ENCODE measurements at places on chromosomes 2 and 18.

DNA sequence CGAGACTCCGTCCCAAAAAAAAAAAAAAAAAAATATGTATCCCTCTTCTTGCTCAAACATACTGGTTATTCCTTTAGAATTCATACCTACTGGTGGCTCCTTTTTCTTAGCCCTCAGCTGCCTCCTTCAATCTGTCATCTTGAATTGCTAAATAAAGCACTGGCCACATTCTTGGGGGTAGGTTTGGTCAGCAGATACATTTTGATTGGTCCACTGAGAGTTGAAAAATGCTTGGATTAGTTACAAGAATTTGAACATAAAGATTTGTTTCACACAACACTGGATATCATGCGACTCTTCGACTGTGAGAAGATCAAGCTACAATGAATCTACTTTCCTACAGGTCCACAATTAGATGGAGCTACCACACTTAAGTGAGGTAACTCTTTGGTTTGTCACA, 906.1 kb upstream of the SLC39A10 start:
- no peak for DNase-seq

DNA sequence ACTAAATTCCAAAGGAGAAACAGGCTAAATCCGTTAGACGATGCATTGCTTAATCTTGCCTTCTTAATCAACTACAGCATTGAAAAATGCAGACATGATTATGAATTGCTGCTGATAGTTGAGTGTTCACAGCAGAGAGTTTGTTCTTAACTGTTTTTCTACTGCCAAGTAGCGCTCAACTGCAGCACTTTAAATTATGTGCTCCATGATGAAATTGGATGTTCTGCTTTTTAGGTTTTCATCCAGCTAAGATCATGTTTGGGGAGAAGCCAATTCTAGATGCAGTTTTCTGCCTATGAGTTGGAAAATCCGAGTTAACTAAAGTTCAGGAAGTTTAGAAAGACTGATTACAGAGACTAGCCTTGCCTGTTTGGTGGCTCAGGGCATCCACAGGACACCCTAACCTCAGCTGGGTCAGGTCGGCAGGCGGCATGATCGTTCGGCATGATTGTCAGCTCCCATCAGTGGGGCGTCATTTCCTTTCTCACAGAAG, 119.4 kb upstream of the PIEZO2 start:
- DNase-seq = no peak

DNA sequence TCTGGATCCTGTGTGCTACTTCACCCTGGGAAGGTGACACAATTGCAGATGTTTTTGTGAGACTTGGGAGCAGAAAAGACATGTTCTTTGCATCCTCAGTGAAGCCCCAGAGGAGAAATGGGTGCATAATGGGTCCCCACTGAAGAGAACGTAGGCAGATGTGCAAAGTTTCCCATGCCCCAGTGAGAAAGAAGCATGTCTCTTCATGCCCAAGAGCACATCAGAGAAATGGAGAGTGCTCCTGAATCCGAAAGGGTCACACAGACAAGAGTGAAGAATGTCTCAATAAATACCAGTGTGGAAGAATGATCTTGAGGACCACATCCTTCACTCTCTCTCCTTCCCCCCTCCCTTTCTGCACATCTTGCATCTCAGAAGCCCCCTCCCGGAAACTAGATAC, 167.7 kb downstream of the TMEM247 start:
- DNase-seq = no peak

DNA sequence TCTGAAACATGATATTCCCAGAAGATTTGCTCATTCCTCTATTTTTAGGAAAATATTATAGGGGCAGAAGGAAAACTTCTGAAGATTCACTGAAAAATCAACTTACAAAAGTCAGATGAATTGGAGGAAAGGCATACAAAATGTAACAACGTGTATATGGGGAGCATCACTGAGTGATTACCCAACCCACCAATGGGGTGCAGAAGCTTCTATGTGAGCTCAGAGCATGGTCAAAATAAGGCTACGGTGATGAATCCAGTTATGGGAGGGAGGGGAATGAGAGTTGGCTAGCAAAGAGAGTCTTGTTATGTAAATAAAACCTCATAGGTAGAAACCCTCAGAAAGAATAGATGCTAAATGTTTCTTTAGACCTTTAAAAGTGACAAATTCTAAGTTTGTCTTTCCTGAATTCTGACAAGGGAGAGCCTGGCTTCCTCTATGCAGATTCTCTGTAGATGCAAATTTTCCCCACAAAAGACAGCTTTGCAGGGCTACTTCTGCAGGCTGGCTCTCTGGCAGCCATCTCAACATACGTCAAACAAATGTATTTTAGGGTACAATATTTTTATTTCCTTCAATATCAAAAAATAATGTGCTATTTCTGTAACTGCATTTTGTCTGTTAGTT, 171.4 kb upstream of the NDUFV2 start:
- no peak for DNase-seq

- no peak for DNase-seq
Observed at GRCh38 chr18:63148449-63149301, 170.9 kb downstream of the BCL2 start.

DNA sequence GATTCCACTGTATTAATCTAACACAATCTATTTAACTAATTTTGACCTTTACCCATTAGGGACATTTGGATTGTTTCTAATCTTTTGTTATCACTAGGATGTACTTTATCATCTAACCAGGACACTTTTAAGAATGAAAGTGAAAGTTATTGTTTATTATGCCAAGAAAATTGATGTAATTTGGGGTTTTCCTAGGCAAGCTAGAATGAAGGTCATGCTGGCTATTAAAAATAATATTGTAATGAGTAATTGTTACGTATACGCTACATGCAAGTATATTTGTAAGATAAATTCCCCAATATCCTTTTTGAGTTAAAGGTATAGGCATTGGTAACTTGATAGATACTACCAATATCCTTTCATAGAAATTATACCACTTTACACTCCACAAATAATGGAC, 74.6 kb downstream of the COL5A2 start:
- DNase-seq = no peak

GRCh38 chr2:150212722-150213171, 274.7 kb downstream of the RND3 start:
- peak; percentile 54 for DNase-seq

DNA sequence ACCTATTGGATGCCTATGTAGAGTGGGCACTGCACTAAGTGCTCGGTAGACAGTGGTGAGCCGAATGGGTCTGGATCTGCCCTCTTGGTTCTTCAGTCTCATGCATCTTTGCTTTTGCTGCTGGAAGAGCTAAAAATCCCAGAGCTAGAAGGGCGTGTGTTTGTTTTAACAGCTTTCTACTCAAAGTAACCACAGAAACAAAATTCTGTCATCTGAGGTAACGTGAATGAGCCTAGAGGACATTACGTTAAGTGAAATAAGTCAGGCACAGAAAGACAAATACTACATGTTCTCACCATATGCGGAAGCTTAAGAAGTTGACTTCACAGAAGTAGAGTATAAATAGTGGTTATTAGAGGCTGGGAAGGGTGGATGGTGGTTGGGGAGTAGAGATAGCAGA, 119.8 kb downstream of the PLB1 start:
- no peak for DNase-seq

DNA sequence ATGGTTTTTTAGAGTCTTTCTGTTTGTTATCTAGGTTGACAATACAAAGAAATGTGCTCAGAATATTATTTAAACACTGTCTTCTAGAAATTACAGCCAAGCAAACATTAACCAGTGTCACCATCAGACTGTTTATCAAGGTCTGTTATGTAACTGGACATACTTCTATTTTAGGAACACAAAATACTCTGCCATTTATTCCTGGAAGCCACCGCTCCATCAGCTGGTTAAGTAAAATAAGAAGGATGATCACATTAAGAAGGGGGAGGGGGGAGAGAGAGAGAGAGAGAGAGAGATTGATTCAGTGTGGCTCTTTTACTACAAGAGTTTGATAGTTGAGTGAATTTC, 47.9 kb downstream of the MBP start:
- DNase-seq = no peak

DNA sequence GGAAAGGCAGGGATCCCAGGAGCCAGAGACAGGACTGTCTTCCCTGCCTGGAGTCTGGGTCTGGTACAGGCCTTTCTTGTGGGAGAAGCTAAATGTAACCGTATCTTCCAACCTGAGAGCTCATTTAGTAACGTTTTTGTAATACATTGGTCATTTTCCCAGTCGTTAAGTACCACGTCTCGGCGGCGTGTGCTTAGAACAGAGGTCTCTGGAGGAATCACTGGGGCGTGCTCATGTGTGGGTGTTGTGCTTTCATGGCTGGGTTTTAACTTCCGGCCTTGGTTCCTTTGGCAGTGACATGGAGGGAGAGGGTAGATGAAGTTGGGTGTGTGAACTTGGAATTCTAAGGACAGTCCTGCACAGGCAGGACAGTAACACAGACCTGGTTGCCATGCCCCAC, 79.7 kb downstream of the NCK2 start:
- no peak for DNase-seq

DNA sequence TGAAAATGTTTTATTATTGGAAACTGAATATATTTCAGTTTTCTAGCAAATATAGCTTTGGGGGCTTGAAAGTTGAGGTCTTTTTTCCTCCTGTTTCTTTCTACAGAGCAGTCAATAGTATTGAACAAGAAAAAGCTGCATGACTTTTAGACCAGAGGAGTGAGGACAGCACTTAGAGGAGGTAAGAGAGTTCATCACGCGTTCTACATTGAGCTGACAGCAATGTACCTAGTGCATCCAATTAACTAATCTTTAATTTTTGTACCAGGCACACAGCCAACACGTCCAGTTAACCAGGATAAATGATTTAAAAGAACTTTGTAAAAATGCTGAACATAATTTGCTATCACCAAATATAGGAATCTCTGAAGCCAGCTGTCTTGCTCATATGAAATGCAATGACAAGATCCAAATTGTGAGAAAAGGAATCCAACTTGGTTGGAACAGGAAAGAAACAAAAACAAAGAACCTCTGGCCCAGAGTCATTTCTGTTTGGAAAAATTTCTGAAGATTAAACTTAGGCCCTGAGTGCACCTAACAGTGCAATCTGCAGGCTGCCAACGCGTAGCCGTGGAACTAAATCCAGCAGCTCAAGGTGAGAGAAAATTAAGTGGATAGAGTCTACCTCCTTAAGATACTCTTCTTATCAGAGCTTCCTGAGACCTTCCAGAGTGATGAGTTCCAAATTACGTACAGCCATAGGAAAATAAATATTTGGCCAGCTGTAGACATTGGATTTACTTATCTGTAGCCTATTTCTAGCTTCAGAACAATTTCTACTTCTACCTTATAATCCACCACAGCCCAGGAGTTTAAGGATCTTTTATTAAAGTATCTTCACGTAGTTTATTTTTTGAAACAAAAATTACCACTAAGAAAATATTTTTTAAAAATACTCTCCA, 20.6 kb upstream of the SPTBN1 start:
- DNase-seq = no peak

- DNase-seq = no peak
Observed at GRCh38 chr2:189511960-189512319, 68.6 kb downstream of the SLC40A1 start.

DNA sequence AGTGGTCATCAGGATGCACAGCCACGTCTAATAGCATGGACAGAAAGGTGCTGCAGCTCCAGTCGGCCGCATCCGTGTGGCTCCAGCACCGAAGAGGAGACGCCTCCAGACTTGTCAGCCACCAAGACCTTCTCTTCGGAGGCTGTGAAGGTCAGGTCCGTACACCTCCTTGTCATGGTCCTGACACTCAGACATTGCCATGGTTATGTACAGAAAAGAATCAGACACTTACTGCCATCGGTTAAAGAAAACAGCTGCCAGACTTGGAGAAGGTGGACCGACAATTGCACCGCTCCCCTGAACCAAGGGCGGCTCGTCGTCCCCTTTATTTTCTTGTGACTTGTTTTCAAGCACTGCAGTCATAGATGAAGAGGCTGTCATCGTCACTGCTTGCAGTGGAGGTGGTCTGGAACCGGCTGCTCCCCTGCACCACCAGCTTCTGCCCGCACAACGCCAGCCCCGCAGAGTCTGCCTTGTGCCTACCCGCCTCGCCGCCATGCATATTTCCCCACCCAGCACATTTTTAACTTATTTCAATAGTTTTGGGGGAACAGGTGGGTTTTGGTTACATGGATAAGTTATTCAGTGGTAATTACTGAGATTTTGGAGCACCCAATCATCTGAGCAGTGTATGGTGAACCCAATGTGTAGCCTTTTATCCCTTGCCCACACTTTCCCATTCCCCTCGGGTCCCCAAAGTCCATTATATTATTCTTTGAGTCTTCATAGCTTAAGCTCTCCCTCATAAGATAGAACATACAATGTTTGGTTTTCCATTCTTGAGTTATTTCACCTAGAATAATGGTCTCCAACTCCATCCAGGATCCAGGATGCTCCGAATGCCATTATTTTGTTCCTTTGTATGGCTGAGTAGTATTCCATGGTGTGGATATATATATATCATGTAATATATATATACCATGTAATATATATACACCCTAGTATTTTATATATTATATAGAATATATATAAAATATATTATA, 18.1 kb downstream of the FBXO48 start:
- no peak for DNase-seq

DNA sequence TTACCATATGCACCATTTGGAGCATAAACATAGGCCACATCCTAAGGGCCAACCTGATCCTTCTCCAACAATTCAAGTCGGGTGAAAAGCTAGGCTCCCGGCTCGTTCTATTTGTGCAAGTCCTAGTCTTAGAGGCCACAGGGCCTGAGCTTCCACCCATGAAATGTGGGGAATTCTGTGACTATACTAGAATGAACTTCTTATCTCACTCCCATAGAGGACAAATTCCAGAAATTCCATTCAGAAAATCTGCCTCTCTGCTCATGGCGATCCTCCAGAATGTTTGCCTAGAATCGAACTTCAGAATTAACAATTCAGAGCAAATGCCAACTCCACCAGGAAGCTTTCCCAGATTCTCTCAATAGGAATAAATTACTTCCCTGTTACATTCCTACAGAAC, 187.9 kb downstream of the BCL11A start:
- DNase-seq = no peak

DNA sequence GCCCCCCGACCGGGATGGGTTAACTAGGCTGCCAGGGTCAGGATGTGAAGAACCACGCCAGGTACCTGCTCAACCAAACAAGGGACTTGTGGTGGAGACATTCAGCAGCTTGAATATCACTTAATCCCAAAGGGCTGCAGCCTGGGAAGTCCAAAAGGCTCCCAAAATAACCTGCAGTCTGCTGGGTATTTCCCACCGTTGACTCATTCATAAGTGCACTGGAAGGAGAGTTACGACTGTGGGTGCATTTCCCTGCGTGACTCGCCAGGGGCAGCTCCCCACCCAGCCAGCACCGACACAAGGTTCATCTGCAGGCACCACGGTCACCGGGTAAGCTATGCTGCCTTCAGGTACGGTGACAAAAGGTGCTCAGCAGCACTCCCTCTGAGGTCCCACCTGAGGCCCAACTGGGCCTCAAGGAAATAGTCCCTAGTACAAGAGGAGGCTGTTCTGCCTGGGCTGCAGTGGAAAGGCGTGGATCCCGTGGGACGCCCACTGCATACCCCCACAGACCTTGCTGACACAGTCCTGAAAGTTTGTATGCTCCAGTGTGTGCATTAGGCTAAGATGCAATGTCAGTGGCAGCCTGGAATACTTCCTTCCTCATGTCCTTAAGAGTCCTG, 86.5 kb downstream of the UXS1 start:
- no peak for DNase-seq

All from NCI-H82 (cell line).